ENCODE measurements at places on chromosomes 11 and 22.

- no peak for DNase-seq
Observed at GRCh38 chr22:41425660-41426365, 20.8 kb downstream of the TOB2 start.

GRCh38 chr11:13116491-13116890 lies 107.4 kb downstream of the RASSF10 start:
- DNase-seq, result no peak

- peak; percentile 82 for DNase-seq
Observed at GRCh38 chr22:47154621-47155081, 392.2 kb downstream of the TBC1D22A start.

GRCh38 chr11:22169833-22170232 lies 23.1 kb upstream of the ANO5 start:
- DNase-seq, result peak; percentile 0

- no peak for DNase-seq
Observed at GRCh38 chr11:2673871-2674471, 25.8 kb downstream of the KCNQ1OT1 start.

- no peak for DNase-seq
Observed at GRCh38 chr11:120285256-120285655, 39.8 kb upstream of the TLCD5 start.

DNA sequence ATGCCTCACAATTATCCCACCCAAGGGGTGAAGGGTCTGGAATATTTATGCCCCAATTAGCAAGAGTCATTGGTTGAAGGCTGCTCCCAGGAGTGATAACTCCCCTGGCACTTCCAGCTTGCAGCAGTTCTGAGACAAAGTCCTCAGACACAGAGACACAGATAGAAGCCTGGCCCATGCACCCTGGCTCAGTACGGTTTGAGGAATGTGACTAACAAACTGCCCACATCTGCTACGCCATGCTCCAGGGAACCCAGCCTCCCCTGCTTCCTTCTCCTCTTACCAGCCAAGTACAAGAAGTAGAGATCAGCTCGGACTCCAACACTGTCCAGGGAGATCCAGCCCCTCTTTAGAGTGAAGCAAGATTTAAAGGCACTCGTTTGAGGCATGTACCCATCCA lies 48.5 kb upstream of the BMAL1 start:
- DNase-seq, result no peak

DNA sequence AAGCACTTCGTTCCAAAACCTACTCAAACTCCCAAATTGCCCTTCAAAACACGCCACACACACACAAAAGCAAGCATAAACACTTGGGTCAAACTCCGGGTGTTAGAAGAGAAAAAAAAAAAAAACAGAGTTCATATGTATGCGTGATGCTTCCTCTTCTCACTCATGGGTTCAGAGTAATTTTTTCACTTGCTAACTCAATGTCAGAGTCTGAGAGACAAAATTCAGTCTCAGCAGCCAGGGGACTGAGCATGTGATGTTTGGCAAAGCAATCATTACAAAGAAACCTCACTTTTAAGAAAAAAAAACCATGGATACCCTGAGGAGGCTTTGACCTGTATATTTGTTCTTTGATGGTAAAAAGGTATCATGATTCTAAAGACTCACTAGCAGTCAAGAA lies 461.7 kb downstream of the NTM start:
- no peak for DNase-seq

GRCh38 chr22:27151407-27151806 lies 494.0 kb downstream of the MIAT start:
- no peak for DNase-seq

DNA sequence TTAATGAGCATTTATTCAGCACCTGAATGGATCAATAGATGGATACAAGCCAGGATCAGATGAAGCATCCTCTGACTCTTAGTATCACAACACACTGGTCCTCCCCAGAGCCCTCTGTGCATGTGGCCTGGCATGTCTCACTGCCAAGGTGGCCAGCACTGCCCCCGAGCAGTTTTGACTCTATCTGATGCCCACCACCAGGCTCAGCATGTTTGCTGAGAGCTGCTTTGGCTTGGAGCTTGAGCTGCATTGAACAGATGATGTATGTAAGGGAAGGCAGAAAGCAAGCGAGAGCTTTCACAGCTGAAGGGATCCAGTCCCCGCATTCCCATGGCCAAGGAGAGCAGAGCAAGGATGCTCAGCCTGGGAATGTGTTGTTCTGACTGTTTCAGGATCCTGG lies 320.3 kb downstream of the BUD13 start:
- no peak for DNase-seq

GRCh38 chr11:134753771-134754520 lies 341.9 kb upstream of the B3GAT1 start:
- no peak for DNase-seq

GRCh38 chr11:67055812-67056211 lies 835 bp upstream of the RHOD start:
- peak; percentile 15 for DNase-seq

DNA sequence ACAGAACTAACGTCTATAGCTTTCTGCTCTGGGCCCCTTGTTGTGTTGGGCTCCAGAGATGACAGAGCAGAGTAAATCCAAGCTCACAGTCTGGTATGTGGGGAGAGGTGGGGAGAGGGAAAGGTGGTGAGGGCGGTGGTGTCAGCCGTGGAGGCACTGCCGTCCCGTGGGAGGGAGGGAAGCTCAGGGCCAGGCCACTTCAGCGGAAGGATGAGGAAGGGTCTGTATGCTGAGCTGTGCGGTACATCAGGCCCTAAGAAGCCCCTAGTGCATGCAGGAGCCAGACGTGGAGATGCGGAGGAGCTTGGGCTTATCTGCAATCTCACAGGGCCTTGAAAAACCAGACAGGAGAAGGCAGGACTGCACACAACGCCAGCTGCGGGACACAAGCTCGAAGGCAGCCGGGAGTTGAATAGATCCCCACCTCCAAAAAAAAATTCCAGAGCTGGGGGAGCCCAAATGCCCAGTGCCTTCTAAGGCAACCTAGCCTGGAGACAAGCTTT lies 1.5 kb downstream of the KRTAP5-5 start:
- DNase-seq, result no peak

GRCh38 chr22:29267462-29267857 lies 321 bp downstream of the RHBDD3 start:
- DNase-seq, result no peak

DNA sequence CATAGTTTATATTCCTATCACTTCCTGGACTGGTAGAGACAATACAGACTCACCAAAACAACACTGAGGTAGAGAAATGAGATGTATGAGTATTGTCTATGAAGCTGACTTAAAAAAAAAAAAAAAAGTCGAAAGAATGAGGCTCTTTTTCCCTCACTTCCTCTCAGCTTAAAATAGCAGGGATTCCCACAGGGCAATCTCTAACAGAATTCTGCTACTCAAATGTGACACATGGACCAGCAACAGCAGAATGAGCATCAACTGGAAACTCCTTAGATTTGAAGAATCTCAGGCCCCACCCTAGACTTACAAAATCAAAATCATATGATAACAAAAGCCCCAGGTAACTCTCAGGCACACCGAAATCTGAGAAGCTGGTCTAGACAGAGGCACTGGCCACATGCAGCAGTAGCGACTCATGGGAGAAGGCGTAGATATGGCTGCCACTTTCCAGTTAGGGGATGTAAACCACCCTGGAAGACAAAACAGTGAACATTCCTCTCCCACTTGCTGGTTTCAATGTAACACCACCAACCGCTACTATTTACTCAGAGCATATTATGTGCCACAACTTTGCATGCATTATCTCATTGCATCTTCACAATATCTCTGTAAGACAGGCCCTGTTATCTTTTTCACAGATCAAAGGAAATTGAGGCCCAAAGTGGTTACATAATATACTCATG lies 128.0 kb downstream of the RBFOX2 start:
- peak; percentile 81 for DNase-seq

- no peak for DNase-seq
Observed at GRCh38 chr11:56906683-56907148, 82.0 kb upstream of the OR5AK2 start.

DNA sequence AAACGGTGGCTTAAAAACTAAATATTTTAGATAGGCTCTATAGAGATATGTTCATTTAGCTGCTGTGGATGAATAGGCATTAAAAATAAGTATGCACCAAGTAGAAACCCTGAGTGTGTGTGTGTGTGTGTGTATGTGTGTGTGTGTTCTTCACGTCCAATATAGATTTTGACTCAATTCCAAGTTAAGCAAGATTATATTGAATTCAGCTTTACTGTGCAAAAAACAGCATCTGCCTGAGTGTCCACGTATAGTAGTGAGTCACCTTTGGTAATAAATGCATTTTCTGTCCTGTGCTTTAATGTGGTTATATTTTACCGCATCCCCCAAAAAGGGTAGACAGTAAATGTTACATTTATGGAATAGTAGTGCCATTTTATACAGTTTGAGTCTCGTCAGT lies 71.2 kb downstream of the PDHX start:
- peak; percentile 62 for DNase-seq

GRCh38 chr11:8034106-8034585 lies 46.9 kb upstream of the TUB start:
- no peak for DNase-seq

DNA sequence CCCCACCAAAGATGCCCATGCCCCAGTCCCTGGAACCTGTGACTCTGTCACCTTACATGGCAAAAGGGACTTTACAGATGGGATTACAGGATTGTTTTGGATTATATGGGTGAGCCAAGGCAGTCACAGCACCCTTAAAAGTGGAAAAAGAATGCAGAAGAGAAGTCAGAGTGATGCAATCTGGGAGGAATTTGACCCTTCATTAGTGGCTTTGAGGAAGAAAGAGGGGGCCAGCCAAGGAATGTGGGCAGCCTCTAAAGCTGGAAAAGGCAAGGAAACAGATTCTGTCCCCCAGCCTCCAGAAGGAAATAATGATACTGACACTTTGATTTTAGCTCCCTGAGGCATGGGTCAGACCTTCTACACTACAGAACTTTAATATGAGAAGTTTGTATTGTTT lies 257.3 kb upstream of the ISX start:
- DNase-seq, result no peak

GRCh38 chr11:60996381-60997138 lies 25.1 kb downstream of the CD6 start:
- no peak for DNase-seq

GRCh38 chr11:122068837-122069236 lies 47.2 kb downstream of the BLID start:
- DNase-seq, result no peak

DNA sequence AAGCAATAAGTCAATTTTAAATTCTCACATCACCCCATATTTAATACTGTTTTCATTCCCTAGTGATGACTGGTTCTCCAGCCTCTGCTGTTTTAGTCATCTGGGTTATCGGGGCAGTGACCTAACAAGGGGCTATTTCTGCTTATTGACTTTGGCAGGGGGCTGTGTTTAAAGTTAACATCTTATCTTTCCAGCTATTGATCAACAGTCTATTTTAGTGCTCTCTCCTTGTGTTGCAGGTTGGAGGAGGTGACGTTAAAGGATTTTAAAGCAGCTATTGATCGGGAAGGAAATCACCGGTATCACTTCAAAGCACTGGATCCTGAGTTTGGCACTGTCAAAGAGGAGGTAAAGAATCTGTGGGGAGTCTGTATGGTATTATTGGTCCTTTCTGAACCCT lies 7.7 kb upstream of the DLAT start:
- peak; percentile 78 for DNase-seq

Measured in IMR-90 (cell line).